ENCODE measurements at places on chromosomes 13 and 19. TPM values are rescaled to one million over a fixed set of nuclear protein-coding genes. Genes with fewer than 3 reads are reported as not detected.

Gene BORA
- total RNA-seq = 27.6 TPM

Gene ZNF599
- total RNA-seq = 2.2 TPM

Gene PRR20D
- total RNA-seq = not detected

Gene DOHH
- total RNA-seq = 20.9 TPM

Gene NPAS1
- total RNA-seq = 4.6 TPM

Gene ERFL
- 0.79 TPM for total RNA-seq

GRCh38 chr19:35641515-35642151 is at the start of gene ETV2:
Gene ETV2, plus strand, starts transcription at chr19:35641745. Its CDS starts 716 bp downstream, at chr19:35642461.
- no peak for DNase-seq
- H3K4me1 ChIP-seq = peaks cover 8% of the 10 kb centered on the region
- H3K36me3 ChIP-seq = peaks cover 5% of the 10 kb centered on the region
- H3K27me3 ChIP-seq = no peaks in the 10 kb centered on the region
- H3K4me3 ChIP-seq = no peak within 1 kb of the TSS
- H3K27ac ChIP-seq = no peak within 1 kb of the TSS

DNA sequence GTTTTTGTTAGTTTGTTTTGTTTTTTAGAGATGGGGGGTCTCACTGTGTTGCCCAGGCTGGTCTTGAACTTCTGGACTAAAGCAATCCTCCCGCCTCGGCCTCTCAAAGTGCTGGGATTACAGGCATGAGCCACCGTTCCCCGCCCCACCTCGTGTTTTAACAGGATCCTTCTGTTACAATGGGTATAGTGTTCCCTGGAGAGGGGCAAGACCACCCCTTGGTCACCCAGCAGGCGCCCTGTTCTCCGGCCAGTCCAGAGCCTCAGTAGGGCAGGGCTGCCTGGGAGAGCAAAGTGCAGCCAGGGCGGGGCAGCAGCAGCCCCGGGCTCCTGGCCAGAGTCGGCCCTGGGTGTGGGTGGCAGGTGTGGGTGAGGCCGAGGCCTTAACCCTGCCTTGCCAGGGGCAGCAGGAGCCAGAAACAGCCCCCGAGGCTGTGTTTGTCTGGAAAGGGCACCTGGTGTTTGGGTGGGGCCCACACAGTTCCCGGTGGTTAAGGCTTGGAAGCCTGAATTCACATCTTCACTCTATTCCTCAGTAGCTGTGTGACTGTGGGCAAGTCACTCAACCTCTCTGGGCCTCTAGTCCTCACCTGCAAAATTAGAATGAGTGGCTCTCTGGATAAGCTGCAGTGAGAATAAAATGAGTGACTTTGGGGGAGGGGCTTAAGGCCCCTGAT is 7.2 kb downstream of the VASP start:
- peak overlapping the region; percentile 69 for H3K27ac ChIP-seq
- H3K36me3 ChIP-seq = peaks cover 10% of the 10 kb centered on the region
- no peak for DNase-seq
- no peaks in the 10 kb centered on the region for H3K27me3 ChIP-seq
- peak overlapping the region; percentile 1 for H3K4me3 ChIP-seq

- DNase-seq = no peak
- H3K27me3 ChIP-seq = no peaks in the 10 kb centered on the region
- no peaks in the 10 kb centered on the region for H3K36me3 ChIP-seq
- H3K27ac ChIP-seq = no peak overlapping the region
- H3K4me1 ChIP-seq = no peaks in the 10 kb centered on the region
Measured at GRCh38 chr19:31408460-31409124, 59.4 kb upstream of the TSHZ3 start.

DNA sequence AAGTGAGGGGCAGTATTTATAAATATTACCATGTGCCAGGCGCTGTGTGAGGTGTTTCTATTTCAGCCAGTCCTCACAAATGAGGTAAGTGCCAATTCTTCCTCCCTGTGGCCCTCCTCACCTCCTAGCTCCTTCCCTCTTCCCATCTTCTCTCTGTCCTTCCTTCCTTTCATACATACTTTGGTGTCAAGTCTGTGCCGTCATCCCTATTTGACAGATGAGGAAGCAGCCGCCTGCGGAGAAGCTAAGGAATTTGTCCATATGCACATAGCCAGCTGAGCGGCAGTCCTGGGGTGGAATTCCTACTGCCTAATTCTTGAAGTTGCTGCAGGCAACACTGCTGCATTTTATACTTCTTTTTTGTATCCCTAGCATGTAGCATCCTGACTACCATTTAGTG is 150.8 kb downstream of the B3GLCT start:
- no peak overlapping the region for H3K4me3 ChIP-seq
- H3K36me3 ChIP-seq = no peaks in the 10 kb centered on the region
- H3K27ac ChIP-seq = no peak overlapping the region
- DNase-seq = no peak

GRCh38 chr19:4759388-4760284 is 31.9 kb upstream of the FEM1A start:
- peaks cover 5% of the 10 kb centered on the region for H3K4me1 ChIP-seq
- H3K27me3 ChIP-seq = no peaks in the 10 kb centered on the region
- peak overlapping the region; percentile 54 for H3K4me3 ChIP-seq
- H3K27ac ChIP-seq = no peak overlapping the region
- peak; percentile 78 for DNase-seq
- no peaks in the 10 kb centered on the region for H3K36me3 ChIP-seq

- DNase-seq = no peak
- H3K36me3 ChIP-seq = no peaks in the 10 kb centered on the region
- H3K4me3 ChIP-seq = no peak overlapping the region
- H3K27me3 ChIP-seq = no peaks in the 10 kb centered on the region
- H3K4me1 ChIP-seq = no peaks in the 10 kb centered on the region
Measured at GRCh38 chr19:5484398-5485285, 29.4 kb downstream of the ZNRF4 start.

GRCh38 chr13:107348471-107348870 is 780.5 kb upstream of the ARGLU1 start:
- no peak overlapping the region for H3K27ac ChIP-seq
- no peak for DNase-seq
- no peaks in the 10 kb centered on the region for H3K36me3 ChIP-seq
- no peak overlapping the region for H3K4me3 ChIP-seq
- no peaks in the 10 kb centered on the region for H3K4me1 ChIP-seq

DNA sequence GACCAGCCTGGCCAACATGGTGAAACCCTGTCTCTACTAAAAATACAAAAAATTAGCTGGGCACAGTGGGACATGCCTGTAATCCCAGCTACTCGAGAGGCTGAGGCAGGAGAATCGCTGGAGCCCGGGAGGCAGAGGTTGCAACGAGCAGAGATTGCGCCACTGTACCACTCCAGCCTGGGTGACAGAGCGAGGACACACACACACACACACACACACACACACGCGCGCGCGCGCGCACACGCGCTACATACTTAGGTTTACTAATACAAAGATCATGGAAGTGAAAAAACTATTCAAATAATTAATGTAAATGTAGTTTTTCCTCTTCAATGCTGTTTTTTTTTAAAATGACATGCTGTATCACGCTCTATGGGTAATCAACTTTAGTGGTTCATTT is 58.5 kb upstream of the ZDHHC20 start:
- no peak overlapping the region for H3K4me3 ChIP-seq
- H3K27me3 ChIP-seq = no peaks in the 10 kb centered on the region
- H3K27ac ChIP-seq = no peak overlapping the region
- no peak for DNase-seq

DNA sequence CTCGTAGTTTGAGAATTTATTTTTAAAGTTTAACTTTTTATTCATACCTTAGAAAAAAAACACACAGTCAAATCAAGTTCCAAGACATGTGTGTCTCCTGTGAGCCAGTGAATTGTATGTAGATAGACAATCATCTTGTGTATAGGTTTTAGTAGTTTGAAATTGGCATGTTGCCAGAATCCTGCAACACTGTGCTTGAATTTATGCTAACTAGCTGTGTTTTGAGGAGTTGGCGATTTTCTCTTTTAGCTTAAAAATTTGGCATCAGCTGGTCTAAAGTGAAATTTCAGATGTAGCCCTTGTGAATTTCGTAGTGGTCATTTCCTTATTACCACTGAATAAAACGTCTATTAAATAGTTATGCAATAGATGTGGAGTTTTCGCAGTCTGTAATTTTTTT is 213.2 kb downstream of the ATP8A2 start:
- H3K4me3 ChIP-seq = no peak overlapping the region
- H3K27me3 ChIP-seq = peaks cover 74% of the 10 kb centered on the region
- no peak for DNase-seq
- no peaks in the 10 kb centered on the region for H3K4me1 ChIP-seq

Measured in HCT116 (cell line).